ENCODE measurements at places on chromosomes 11 and 22. TPM values are rescaled to one million over a fixed set of nuclear protein-coding genes. Genes with fewer than 3 reads are reported as not detected.

Gene PKNOX2
- total RNA-seq = not detected

Gene MOB2
- total RNA-seq = 53.3 TPM

Gene CRYBB1
- total RNA-seq = not detected

Gene PRPF19
- 107 TPM for total RNA-seq

Data from activated naive CD4-positive, alpha-beta T cell treated with anti-CD3 and anti-CD28 coated beads, Interleukin-2, amount 10 ng/mL, durations not matched to agents 5 hours and 36 hours (primary cell).